ENCODE measurements at places on chromosomes 4 and X.

- DNase-seq = no peak
These were observed 213.3 kb downstream of the LRBA start for GRCh38 chr4:150801833-150802232.

DNA sequence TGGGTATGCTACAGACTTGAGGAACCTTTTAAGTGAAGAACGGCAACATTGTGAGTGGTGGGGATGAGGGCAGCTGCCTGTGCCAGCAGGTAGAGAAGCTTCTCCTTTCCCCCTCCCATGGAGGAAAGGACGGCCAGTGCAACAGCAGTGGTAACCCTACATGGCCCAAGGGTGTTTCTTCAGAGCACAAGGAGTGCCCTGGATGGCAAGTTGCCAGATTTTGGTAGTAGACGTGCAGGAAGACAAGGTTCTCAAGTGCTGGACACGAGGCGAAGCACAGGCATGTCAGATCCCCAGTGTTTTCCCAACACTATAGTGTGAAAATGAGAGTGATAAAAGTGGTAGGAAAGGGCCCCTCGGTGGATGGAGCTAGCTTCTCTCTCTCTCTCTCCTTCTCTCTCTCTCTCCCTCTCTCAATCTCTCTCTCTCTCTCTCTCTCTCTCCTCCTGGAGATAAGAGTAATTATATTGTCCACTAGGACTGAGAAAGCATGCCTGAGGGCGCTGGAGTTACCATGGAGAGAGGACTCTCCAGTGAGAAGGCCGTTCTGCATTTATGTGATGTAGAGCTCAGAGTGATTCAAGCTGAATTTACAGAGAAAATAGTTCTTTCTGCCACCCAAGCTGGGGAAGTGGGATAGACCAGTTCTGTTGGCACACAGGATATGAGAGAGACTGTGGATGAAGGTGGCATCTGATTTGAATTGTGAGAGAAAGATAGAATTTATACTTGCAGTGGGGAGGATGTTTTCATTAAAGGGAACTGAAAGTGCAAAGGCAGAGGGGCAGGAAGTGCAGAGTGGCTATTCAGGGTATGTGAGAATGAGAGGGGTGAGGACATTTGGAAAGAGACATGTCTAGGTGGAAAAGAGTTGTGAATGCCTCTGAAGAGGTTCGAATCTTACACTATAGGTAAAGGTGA lies 25.7 kb upstream of the TRPC3 start:
- no peak for DNase-seq

- DNase-seq = no peak
These were observed 60.4 kb downstream of the PAGE2 start for GRCh38 chrX:55149242-55149641.

DNA sequence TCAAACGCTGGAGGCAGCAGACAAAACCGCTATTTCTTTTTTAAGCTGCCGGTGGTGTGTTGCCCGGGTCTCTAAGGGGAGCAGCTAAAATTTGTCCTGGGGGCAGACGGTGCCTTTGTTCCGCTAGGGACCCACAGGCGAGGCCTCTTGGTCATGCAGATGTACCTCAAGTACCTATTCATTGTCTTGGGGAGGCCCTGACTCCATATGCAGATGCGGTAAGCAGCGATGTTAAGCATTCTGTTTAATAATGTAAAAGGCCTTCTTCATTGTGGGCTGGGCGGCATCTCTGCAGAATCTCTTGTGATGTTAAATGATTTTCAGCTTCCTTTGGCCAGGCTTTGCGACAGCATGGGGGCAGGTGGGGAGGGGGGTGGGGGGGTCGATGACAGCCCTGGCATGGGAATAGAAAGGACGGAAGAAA lies 98.9 kb upstream of the PJA1 start:
- DNase-seq = no peak

DNA sequence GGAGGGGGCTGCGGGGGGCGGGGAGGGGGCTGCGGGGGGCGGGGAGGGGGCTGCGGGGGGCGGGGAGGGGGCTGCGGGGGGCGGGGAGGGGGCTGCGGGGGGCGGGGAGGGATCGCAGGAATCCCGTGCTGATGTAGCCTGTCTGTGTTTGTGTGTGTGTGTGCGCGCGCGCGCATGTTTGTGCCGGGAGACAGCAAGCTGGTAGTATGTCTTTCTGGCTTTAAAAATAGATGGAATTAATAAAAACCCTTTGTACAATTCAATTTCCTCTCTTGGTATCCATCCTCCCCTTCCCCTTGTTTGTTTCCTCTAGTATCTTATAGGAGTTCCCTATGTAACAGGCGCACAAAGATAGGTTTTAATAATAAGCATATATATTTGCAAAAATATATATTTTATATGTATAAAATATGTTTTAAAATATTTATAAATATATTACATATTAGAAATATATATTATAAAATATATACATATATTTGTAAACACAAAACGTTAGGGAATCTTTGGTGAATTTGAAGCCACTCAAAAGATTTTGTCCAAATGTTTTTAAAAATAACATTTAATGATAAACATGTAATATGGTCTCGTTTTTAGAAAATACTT lies 782 bp downstream of the ARHGAP24 start:
- no peak for DNase-seq

GRCh38 chr4:180610324-180610723 lies 1632.9 kb upstream of the TENM3 start:
- DNase-seq = no peak
